ENCODE measurements at places on chromosomes 2 and 18. TPM values are rescaled to one million over a fixed set of nuclear protein-coding genes. Genes with fewer than 3 reads are reported as not detected.

The GLB1L gene
- 12.9 TPM for total RNA-seq

The GDF7 gene
- total RNA-seq: not detected

The ABCB11 gene
- not detected for total RNA-seq

The ICOS gene
- not detected for total RNA-seq

The VWA3B gene
- not detected for total RNA-seq

Data from bronchus fibroblast of lung (primary cell).